Activated naive CD4-positive, alpha-beta T cell treated with anti-CD3 and anti-CD28 coated beads for 36 hours (primary cell): ENCODE measurements at places on chromosomes 2 and 18. TPM values are rescaled to one million over a fixed set of nuclear protein-coding genes. Genes with fewer than 3 reads are reported as not detected.
A peak's percentile ranks its signal among the peaks of the same experiment; 100 is the strongest.

DNA sequence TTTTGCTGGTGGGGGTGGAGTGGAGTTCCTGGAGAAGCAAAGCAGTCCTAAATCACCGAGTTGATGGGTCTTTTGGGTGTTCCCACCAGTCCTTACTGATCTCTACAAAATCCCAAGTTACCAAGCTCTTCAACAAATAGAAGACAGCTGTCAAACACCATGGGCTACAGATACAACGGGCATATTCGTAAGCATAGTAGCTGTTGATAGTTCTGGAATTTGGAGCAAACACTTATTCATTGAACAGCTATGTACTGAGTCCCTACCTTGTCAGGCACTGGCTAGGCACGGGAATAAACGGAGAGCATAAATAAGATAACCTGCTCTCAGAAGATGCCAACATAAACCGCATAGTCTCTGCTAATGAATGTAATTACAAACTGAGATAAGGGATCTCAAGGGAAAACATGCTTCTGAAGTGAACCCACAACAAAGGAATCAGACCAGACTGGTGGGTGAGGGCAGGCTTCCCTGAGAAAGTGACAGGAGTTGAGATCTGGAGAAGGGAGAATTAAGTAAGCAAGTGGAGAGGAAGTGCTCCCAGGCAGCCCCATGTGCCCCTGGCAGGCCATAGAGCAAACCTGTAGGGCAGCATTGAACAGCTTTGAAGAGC, 947 bp upstream of the ANKRD44 start:
- no peak for DNase-seq

GRCh38 chr2:38690499-38691420, 24.8 kb downstream of the GALM start:
- DNase-seq = peak; percentile 50

DNA sequence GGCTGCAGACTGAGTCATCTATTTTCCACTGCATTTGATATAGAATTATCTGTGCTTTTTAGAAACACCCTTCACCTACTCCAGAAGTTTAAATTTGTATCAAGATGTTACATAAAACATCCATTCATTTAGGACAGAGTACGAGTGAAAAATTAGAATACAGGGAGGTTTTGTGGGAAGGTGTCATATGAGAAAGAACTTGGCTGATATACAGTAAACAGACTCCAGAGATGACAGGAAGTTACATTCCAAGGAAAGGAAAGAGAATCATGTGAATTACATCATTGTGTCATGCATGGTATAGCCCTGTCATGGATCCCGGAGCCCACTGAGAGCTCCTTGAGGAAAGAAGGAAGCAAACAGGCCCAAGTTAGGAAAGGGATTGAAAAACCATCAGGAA, 341.5 kb upstream of the PKDCC start:
- DNase-seq = no peak

DNA sequence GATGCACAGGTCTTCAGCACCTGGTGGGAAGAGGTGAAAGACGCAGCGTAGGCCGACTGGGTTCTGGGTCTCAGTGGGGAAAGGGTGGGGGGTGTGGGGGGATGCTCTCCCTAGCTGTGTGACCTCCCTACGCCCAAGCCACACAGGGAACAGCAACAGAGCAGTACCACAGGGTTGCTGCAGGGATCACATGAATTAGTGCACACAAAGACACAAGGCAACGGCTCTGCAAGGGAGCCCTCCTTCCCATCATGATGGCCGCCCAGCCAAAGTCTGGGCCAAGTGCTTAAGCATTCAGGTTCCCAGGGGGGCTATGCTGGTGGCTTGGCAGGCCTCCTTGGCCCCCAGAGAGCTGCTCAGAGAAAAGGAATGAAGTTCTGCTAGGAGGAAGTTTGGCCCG, 28.2 kb upstream of the GBX2 start:
- DNase-seq = no peak

DNA sequence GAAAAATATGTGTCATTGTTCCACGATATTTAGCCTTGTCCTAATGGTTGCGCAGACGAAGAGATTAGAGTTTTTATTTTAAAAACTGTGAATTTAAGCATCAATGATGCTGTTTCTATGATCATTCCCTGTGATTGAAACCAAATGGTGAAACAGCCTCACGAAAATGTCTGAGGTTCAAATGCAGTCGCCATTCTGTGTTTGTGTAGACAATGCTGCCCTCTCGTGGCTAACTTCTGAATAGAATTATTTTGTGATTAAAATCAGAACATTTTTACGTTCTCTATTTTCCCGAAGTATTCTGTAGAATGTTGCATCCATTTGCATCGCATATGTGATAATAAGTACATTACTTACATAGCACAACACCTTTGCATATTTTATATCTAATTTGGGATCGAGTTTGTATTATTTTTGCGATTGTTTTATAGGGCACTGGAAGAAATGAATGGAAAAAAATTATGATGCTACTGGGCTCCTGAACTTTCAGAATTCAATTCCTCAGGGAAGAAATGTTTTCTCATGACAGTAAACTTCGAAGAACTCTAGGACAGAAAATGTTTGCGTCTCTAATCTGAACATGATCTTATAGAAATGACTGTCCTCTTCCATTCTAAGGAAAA, 54.8 kb upstream of the CREB1 start:
- peak; percentile 67 for DNase-seq

DNA sequence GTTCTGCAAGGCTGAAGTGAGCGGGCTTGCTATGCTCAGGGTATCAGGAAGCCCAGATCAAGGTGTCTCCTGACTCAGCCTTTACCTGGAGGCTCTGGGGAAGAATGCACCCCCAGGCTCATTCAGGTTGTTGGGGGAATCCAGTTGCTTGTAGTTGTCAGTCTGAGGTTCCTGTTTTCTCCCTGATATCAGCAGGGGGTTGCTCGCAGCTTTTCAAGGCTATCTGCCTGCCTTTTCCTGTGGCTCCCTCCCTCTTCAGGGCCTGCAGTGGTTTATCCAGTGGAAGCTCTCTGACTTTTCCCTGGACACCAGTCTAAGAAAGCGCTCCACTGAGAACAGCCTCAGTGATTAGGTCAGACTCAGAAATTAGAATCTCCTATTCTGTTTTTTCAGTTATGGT, 116.6 kb downstream of the PTPRM start:
- DNase-seq = no peak

GRCh38 chr2:191350826-191351225, 105.6 kb downstream of the MYO1B start:
- no peak for DNase-seq

- DNase-seq = peak; percentile 14
Observed at GRCh38 chr2:6864923-6865345, 773 bp downstream of the CMPK2 start.

- DNase-seq = peak; percentile 77
Observed at GRCh38 chr2:110211938-110212858, at the start of gene MTLN. Gene MTLN, minus strand, starts transcription at chr2:110212547. Its CDS starts 22 bp downstream, at chr2:110212525.

GRCh38 chr2:134919341-134920210, 954 bp downstream of the CCNT2 start:
- peak; percentile 63 for DNase-seq

- no peak for DNase-seq
Observed at GRCh38 chr2:120821446-120822160, 85.9 kb downstream of the GLI2 start.

DNA sequence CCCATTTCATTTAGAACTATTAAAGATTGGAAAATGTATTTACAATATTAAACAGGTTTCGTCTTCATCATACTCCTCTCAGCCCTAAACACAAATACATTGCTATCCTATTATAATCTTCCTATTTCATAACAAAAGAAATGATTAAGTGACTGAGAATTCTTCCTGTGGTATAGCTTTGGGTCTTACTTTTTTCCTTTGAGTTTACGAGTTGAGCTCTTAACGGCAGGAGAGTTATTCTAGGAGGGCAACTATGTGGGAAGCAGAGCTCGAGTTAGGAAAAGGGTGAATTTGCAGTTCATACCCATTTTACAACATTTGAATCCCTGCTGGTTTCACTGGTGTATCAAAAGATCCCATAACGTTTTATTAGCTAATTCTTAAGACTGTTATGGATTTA, 105.0 kb downstream of the FIGN start:
- no peak for DNase-seq

DNA sequence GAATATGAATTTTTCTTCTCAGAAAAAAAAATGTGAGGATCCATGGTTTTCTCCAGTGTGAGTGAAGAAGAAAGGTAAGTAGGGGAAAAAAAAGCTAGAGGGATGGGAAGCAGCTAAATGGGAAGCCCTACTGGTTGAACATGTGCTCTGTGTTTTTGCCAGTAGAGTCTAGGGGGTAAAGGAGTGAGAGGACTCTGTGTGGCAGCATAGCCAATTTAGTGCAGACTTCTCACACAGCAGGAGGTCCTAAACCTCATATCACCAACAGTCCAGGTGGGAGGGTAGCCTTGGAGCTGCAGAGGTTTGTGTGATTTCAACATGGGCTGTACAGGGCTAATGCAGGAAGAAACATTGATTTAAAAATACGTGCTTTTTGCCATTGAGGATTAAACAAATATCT, 334.5 kb upstream of the SPHKAP start:
- DNase-seq = no peak

- DNase-seq = peak; percentile 27
Observed at GRCh38 chr2:143246815-143247744, 117.9 kb downstream of the ARHGAP15 start.

- no peak for DNase-seq
Observed at GRCh38 chr2:8627019-8627691, 54.7 kb upstream of the ID2 start.

GRCh38 chr2:115739574-115739973, 1297.1 kb downstream of the DPP10 start:
- no peak for DNase-seq

- DNase-seq = no peak
Observed at GRCh38 chr18:51092117-51092516, 62.1 kb downstream of the SMAD4 start.

GRCh38 chr18:43155842-43156241, 40.4 kb upstream of the RIT2 start:
- no peak for DNase-seq

GRCh38 chr2:229740279-229740678, 25.9 kb upstream of the DNER start:
- no peak for DNase-seq

- no peak for DNase-seq
Observed at GRCh38 chr18:57691363-57691762, 69.7 kb upstream of the NARS1 start.

DNA sequence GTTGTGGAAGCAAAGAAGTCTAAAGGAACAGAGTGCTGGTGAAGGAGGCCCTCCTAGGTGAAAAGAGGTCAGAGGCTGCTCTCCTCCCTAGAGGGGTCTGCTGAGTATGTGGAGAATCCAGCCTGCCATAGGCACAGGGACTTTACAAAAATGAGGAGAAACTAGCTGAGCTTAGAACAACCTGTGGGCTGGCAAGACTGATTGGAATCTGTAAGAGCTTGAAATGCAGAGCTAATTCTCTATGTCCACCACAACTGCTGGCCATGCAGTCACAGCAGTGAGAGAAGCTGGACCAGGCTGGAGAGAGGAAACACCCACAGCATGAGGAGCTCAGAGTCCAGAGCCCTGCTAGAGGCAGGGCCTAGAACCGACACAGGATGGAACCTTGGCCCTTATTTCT, 251.0 kb upstream of the MGAT5 start:
- DNase-seq = no peak

- DNase-seq = no peak
Observed at GRCh38 chr2:133362061-133362476, 206.2 kb downstream of the NCKAP5 start.

DNA sequence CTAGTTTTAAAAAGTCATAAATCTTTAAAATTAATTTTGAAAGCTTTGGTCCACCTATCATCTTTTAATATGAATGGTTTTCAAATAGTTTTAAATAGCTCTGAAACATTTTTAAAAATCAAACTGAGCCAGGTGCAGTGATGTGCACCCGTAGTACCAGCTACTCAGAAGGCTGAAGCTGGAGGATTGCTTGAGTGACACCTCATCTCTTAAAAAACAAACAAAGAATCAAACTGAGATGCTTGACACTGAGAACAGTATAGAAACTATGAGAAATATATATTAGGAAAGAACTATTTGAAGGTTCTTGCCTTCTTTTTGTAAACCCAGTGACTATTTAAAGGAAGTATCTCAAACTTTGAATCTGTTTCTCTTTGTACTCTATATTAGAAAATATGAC, 67.4 kb downstream of the BARD1 start:
- DNase-seq = no peak

BCL2 gene
- total RNA-seq = 49.6 TPM

ZNF514 gene
- total RNA-seq = 9.1 TPM

SAG gene
- total RNA-seq = not detected

UGT1A4 gene
- total RNA-seq = not detected

UGT1A5 gene
- not detected for total RNA-seq

C1QL2 gene
- not detected for total RNA-seq
